Fibroblast of villous mesenchyme (primary cell): ENCODE measurements at places on chromosomes 11 and 22.
A peak's percentile ranks its signal among the peaks of the same experiment; 100 is the strongest.

GRCh38 chr22:25509374-25509791, 55.1 kb upstream of the GRK3 start:
- no peak for DNase-seq

GRCh38 chr11:69293087-69293486, 868 bp upstream of the MYEOV start:
- DNase-seq = no peak

GRCh38 chr11:76621868-76622267, 48.7 kb downstream of the LRRC32 start:
- peak; percentile 93 for DNase-seq

GRCh38 chr11:12377106-12377823, at the start of gene PARVA:
PARVA (plus strand) TSS chr11:12377571; CDS start chr11:12377648, 77 bp downstream.
- peak; percentile 81 for DNase-seq

- DNase-seq = no peak
These were observed 76.3 kb downstream of the MICAL2 start for GRCh38 chr11:12186701-12187100.

DNA sequence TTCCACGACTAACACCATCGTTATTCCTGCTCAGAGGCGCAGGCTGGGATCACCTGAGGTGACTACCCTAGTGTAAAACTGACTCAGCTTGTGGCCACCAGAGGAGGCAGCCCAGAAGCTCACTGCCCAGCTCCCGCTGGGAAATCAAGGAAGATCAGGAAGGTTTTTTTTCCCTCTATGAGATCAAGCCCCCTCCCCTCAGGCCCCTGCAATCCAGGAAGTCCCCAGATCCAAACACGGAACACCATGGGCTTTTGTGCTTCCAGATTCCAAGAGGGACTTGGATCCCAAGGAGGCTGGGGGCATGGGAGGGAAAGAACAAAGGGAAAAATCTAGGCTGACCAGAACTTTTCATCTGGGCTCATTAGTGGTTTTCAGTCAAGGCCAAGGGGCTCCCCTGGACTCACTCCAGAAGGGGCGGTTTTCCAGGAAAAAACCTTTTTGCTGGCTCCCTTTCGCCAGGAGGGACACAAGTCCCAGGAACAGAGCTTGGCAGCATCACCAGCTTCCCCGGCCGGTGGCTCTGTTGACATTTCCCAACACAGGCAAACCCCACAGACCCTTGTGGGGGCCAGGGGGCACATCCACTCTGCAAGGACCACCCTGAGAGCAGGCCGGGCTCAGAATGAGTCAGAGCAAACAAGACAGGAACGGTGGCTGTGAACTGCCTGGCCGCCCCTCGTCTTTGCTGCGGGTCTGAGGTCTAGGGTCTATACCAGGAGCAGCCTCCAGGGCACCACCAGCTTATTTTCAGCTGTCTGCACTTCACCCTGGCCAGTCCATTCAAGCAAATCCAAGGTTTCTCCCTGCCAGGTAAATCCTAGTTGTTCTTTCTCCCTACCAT, 36.8 kb downstream of the MYH9 start:
- no peak for DNase-seq

- DNase-seq = peak; percentile 67
These were observed 3.9 kb downstream of the MAML2 start for GRCh38 chr11:96338910-96339705.

DNA sequence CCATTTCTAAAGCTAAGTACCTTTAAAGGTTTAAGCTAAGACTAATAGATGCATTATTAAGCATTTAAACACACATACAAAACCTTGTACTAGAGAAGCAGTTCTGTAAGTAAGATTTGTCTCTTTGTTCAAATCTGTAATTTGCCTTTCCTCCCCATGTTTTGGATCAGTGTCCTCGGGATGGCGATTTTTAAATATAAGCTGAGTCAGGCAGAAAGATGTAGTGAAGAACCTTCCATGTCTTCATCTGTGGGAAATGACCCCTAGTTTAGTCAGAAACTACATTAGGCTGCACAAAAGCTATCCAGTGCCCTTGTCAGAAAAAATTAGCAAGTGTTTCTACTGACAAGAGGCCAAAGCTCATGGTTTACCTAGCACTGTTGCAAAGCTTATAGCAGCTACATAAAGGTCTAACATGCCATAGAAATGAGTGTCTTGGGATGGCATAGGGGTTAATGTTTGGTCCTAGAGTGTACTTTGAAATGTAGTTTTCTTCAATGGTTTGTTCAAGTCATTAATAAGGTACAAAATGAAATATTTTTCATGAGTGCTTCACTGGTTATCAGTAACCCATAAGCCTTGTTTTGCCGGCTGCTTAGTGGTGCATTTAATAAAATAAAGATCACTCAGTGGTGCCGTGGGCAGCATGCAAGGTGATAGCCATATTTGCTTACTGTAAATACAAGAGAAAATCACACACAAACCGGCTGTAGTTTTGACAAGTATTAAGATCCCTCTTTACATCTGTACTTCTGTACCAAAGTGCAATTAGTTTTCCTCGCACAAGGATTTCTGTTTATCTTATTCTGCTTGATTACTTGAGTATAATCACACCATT, 139.8 kb downstream of the ELP4 start:
- DNase-seq = no peak

GRCh38 chr11:44758983-44759382, 32.2 kb downstream of the TSPAN18 start:
- DNase-seq = no peak

DNA sequence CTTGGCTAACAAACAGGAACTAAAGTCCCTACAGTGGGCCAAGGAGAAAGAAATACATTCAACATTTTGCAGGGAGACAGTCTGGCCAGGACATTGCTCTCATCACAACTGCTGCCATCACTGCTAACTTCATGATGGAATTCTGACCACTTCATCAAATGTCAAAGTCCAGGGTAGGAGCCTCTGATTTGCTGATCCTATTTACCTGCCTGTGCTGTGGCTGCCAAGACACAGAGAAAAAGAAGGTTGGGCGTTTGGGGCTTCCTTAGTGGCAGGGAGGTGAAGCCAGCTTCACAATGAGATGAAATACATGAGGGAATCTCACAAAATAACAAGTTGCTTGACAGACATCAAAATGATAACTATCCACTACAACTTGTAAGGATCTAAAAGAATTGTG, 343.9 kb upstream of the CADM1 start:
- no peak for DNase-seq

DNA sequence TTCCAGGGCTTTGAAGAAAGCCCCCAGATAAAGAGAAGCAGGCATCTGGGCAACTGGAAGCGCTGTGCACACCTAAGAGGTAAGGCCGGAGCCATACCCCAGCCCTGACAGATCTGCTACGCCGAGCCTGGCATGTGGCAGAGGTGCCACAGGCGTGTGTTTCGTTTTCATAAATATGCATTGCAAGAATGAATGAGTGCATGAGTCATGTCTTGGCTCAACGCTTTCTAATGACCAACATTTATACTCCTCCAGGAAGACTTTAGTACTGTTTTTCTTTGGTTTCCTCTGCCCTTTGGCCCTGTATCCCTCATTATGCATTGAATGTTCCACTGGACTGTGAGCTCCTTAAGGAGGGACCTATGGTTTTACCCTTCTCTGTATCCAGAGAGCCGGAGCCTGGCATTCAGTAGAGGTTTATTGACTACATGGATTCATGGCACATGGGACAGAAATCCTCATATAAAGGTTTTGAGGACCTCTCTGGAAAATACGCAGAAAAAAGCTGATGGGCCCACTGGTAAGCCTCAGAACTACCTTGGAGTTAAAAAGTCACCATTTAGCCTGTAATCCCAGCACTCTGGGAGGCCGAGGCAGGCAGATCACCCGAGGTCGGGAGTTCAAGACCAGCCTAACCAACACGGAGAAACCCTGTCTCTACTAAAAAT, 38.9 kb upstream of the CSNK2A3 start:
- DNase-seq = peak; percentile 81

- DNase-seq = no peak
These were observed 21.1 kb downstream of the FXYD6 start for GRCh38 chr11:117855186-117855845.

- no peak for DNase-seq
These were observed 48.1 kb downstream of the TECTA start for GRCh38 chr11:121149116-121149515.

DNA sequence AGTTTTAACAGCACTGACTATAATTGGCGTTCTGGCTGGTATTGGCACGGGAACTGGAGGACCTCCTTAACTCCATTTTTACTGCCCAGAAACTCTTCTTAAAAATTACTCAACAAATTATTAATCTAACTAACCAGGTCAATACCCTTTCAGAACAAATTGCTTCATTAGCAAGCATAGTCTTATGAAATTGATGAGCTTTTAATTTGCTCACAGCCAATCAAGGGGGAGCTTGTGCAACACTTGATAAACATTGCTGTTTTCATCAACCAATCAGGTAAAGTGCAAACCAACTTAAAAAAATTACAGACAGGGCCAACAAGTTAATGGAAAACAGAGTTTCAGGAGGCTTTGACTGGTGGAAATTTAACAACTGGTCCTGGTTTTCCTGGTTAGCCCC, 4.6 kb upstream of the APOL3 start:
- no peak for DNase-seq

DNA sequence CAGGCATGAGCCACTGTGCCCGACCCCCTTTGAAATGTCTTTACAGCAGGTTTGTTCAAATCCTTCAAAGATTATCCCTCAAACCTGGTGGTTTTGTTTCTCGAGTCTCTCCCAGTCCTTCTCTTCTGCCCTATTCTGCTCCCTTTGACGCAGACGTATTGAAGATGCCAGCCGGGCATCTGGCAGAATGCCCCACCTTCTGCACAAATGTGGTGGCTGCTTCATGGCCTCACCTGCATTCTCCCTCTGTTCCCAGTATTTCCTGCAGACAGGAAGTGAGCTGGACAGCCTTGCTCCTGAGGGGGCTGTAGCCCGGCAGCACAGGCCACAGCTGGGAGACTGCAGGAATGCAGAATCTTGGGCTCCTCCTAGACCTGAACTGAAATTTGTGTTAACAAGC, 4.8 kb upstream of the NAP1L4 start:
- no peak for DNase-seq

DNA sequence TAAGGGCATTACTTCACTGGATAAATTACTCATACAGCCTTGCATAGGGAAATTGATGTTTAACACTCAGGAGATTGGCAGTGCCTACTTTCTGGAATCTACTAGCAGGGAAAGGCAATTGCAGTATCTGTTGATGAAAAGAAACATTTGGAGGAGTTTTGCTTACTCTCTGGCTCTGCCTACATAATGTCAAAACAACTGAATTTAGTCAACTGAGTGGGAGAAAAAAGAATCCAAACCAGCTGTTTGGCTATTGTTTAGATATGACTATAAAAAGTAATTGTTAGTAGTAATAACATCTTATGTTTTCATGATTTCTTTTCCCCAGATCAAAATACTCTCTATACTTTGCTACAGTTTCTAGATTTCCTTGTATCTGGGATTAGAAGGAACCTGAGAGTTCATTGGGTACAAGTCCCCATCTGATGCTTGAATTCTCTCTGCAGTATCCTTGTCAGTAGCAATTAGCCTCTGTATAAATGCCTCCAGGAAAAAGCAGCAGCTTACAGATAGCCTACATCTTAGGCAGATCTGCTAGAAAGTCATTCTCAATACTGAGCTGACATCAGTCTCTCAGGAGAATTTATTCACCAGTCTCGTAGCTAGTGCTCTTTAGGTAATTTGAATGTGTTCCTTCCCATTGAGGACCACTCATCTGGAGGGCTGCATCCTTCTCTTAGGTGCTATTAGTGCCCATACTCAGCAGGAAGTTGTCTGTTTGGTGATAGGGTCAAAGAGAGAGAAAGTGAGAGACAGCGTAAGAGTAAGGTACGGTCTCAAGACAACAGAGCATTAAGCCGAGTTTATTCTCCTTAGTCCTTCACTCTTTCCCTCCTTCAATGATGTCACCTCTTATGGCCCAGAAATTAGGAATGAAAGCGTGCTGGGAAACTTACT, 185.9 kb upstream of the CCDC90B start:
- DNase-seq = no peak

DNA sequence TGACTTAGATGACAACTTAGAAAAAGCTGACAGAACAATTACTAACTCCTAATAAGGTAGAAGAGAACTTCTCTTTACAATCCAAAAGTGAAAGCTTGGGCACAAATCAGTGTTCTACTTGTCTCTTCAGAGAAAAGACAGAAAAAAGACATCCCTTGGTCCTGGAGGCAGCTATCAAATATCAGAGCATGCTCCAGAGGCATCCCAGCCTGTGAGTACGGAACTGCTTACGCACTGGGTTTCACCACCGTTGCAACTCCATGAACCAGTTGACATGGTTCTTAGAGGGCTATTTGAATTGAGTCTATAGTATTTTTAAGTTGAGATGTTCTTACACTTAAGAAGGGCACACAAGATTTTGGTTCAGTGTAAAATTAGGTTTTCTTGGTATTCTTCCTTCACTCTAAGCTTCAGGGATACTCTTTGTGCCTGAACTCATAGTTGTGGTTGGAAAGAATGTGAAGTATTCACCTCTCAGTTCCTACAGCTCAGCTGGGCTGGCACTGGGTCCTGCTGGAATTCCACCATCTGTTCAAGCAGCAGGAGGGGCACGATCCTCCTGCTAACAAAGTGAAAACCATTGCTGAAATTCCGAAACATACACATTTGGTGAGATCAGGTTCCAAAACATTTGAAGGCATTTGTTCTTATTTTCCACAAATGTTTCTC, 6.3 kb downstream of the AKIP1 start:
- peak; percentile 87 for DNase-seq

GRCh38 chr11:8615291-8616032, 21.4 kb upstream of the STK33 start:
- DNase-seq = no peak

GRCh38 chr11:68677432-68677831, 6.9 kb upstream of the GAL start:
- DNase-seq = peak; percentile 62

- DNase-seq = peak; percentile 55
These were observed 70.6 kb downstream of the ADM start for GRCh38 chr11:10375280-10375971.

DNA sequence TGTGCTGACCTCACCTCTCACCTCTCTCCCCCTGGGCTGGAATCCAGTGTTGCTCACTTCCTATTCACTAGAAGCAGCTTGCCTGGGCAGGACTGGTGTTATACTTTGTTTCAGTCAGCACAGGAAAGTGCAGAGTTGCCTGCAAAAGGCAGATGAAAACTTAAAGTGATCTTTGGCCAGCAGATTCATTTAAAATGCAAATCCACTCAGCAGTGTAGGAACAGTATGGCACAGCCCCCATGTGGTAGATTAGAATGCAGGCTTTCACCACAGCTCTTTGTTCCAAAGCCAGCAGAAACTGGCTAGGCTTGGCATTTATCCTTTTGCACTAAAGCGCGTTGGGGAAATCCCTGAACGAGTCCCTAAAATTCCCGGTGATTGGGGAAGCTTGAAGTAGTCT, 301.2 kb downstream of the OR4C45 start:
- no peak for DNase-seq

GRCh38 chr11:77069969-77070582, 3.3 kb downstream of the CAPN5 start:
- no peak for DNase-seq

- no peak for DNase-seq
These were observed 47.6 kb downstream of the HEPHL1 start for GRCh38 chr11:94068764-94069163.

DNA sequence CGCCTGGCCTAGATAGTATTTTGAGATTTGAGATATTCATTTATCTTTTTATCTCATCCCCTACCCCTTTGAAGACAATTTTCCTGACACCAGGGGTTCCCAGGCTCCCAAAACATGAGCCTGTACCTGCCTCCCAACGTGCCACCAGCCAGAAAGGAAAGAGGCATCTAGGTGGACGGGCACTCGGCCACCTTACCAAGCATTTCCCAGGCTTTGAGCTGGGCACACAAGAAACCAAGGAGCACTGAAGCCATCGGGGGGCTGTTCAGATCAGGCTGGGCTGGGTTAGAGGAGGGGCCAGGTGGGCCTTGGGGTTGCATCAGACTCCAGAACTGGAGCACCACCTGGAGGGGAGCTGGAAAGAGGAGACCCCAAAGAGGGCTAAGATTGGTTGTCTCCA, 28.5 kb upstream of the BAIAP2L2 start:
- DNase-seq = no peak
